ENCODE measurements at places on chromosomes 6 and 20.

DNA sequence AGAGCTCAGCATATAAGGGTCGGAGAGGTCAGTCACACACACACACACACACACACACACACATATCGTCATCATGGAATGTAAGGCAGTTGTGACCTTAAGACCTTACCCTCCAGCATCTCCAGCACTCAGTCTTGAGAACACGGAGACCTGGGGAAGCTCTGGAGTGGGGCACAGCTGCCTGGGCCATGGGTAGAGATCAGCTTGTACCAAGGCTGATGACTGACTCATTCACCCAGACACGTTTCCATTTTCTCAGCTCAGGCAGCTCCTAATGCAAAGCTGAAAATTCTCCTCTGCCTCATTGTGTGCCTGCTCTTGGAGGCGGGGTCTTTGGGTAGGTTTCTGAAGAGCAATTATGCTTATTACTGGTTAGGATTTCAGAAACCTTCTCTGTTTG, 38.3 kb upstream of the PDYN start:
- DNase-seq: no peak

DNA sequence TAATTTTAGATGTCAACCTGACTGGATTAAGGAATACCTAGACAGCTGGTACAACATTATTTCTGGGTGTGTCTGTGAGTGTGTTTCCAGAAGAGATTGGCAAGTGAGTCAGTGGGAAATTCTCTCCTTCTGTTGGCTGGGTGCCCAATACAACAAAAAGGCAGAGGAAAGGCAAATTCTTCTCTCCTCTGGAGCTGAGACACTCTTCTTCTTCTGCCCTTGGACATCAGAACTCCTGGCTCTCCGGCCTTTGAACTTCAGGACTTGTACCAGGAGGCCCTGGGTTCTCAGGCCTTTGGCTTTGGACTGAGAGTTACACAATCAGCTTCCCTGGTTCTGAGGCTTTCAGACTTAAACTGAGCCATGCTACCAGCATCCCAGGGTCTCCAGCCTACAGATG, 7.8 kb upstream of the BTN3A1 start:
- DNase-seq: no peak

DNA sequence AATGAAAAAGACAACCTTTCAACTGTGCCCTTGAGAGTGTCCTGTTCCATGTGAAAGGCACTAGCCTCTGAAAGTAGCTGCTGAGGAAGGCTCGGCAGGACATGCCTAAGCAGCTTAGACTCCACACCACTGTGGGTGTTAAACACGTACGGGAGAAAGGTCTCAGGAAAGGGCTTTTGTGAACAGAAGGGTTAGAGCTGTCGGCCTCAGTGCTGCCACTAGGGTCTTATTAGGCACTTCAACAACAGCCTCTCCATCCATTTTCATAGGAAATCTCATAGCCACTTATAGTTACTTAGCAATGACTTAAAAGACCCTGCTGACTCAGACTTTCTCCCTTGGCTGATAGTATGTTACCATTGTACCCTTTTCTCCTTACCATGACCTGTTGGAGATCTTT, 662.8 kb downstream of the TBC1D32 start:
- DNase-seq: no peak

DNA sequence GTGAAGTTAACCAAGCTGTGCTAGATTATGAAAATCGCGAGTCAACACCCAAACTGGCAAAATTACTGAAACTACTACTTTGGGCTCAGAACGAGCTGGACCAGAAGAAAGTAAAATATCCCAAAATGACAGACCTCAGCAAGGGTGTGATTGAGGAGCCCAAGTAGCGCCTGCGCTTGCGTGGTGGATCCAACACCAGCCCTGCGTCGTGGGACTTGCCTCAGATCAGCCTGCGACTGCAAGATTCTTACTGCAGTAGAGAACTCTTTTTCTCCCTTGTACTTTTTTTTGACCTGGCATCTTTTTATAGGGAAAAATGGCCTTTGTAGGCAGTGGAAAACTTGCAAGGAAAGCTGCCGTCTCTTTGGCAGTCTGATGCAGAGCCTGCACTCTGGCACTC, 6.8 kb downstream of the GID8 start:
- DNase-seq: no peak

GRCh38 chr6:105988812-105989577, 97.1 kb upstream of the PRDM1 start:
- no peak for DNase-seq

- DNase-seq: no peak
Measured at GRCh38 chr20:62596921-62597320, 45.4 kb upstream of the SLCO4A1 start.

- DNase-seq: no peak
Measured at GRCh38 chr6:138454981-138455706, 44.1 kb downstream of the NHSL1 start.

GRCh38 chr20:38181207-38181801, 16.2 kb upstream of the TGM2 start:
- DNase-seq: no peak

- no peak for DNase-seq
Measured at GRCh38 chr20:49938173-49939163, 2.3 kb downstream of the RNF114 start.

GRCh38 chr20:34754611-34755010, 50.5 kb downstream of the TP53INP2 start:
- no peak for DNase-seq

DNA sequence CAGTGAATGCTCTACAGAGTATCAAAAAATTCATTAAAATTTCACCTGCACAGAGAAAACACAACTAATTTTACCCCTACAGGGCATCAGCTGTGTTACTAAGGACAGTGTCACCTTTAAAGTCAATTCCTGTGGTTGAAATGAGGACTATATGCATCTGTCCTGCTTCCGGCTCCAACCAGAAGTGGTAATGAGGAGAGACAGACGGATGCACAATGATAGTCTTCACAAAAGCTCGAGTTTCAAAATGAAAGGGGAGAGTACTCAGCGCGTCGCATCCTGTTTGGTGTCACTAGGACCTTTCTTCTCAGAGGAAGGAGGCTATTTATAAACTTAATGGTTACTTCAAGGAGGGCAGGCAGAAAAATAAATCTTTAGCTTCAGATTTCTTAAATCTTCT, 86.5 kb downstream of the LYRM4 start:
- DNase-seq: peak; percentile 73

GRCh38 chr6:24358219-24358821, 461 bp upstream of the DCDC2 start:
- DNase-seq: no peak

DNA sequence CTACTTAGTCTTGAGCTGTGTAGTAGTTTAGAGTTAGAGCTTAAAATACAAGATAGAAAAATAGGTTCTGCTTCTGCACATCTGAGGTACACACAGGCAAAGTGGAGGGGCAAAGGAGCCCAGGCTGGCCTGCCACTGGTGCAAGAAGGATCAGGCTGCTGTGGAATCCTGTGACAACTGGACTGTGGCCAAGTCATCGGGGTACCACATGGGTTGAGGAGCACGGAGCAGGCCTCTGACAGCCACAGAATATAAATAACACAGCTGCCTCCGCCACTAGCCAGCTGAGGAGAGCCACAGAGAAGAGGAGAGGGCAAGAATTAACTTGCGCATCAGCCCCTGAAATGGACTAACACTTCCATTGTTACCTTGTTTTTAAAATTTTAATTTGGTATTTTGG, 206.0 kb upstream of the MARCKS start:
- DNase-seq: no peak

GRCh38 chr6:19472850-19473249, 364.3 kb upstream of the ID4 start:
- no peak for DNase-seq

DNA sequence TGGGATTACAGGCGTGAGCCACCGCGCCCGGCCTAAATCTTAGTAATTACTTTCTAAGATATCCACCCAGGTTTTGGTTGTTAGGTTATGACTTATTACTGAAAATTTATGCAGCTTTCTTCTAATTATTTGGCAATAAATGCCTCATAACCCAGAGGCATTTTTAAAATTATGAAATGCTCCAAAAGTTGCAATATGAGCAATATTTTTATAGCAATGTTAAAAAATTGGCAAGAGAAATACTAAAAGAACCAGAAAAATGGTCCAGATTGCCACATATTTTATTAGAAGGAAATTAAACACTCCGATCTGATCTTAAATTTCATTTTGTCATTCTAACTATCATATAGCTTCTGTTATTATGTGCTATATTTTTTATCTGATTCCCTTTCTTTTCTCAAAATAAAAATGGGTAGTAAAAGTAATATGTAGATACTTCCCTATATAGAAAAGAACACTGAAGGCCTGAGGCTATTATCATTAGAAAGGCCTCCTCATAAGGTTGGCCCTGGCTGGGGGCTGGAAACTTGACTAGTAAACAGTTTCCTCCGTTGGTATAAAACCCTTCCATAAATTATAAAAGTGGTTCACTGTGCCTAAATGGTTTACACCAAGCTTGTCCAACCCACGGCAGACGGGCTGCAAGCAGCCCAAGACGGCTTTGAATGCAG, 22.1 kb downstream of the BLOC1S5 start:
- DNase-seq: no peak

- DNase-seq: no peak
Measured at GRCh38 chr20:39983183-39983582, 705.9 kb downstream of the MAFB start.

GRCh38 chr6:6007366-6008088, 802 bp upstream of the NRN1 start:
- no peak for DNase-seq

GRCh38 chr6:3220366-3220765, 7.1 kb downstream of the TUBB2B start:
- no peak for DNase-seq

GRCh38 chr6:45983062-45983461, 32.6 kb downstream of the CLIC5 start:
- peak; percentile 45 for DNase-seq

DNA sequence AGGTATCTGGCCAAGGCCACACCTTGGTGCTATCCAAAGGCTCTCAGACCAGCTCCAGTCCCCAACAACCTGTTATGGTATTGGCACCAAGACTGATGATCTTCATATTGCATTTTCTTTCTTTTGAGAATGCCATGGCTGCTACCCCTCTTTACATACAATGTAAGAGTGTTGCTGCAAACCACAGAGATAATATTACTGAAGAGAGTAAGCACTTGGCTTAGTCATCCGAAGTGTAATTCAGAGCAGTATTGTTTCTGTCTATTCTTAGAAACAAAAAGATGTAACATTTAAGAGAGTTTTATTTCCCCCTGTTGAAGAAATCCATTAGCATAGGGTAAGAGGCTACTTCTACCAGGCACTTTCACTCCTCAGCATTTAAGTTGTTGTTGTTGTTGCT, 212.5 kb downstream of the C6orf118 start:
- DNase-seq: no peak

DNA sequence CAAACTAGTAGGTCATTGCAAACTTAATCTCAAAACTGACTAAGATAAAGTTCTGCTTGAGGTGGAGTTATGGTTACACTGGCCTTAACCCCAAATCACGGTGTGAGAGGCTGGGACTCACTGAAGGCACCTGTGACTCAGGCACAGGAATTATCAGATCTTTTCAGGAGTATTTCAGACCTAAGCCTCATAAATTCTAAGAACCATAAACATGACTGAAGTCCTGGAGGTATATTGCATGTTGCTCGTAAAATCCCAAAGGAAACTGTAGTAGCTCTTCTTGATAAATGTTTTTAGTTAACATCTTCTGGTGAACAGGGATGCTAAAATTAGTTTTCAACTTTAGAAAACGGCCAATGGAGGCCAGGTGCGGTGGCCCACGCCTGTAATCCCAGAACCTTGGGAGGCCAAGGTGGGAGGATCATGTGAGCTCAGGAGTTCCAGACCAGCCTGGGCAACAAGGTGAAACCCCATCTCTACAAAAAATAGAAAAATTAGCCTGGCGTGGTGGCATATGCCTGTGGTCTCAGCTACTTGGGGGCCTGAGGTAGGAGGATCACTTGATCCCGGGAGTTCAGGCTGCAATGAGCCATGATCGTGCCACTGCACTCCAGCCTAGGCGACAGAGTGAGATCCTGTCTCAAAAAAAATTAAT, 36.5 kb downstream of the DZANK1 start:
- no peak for DNase-seq

GRCh38 chr6:23483896-23484295, 642.1 kb upstream of the NRSN1 start:
- DNase-seq: no peak

- no peak for DNase-seq
Measured at GRCh38 chr20:25006431-25007167, 14.0 kb upstream of the APMAP start.

DNA sequence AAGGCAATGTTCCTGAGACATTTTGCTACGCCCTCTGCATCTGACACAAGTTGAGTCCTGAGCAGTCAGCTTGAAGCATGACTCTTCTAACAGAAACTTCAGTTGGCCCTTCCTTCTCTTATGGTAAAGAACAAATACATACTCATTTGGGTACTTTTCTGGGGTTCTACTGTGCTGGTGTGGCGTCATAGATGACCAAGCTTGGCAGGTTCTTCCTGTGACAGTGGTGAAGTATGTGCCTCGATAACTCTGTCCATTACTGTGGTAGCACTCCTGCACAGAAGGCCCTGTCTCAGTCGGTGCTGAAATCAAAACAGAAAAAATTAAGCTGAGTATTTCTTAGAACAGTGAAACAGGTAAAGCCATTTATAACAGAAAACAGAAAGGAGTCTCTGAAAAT, 152.5 kb downstream of the SLC22A3 start:
- DNase-seq: no peak

GRCh38 chr6:165662749-165663376, at the start of gene PDE10A:
Gene PDE10A (minus strand): TSS chr6:165663241. CDS start chr6:165662811, 430 bp downstream.
- peak; percentile 61 for DNase-seq

GRCh38 chr6:66897576-66897975, 1190.5 kb upstream of the EYS start:
- DNase-seq: no peak

GRCh38 chr6:151998784-151999183, 191.3 kb downstream of the ESR1 start:
- no peak for DNase-seq

GRCh38 chr20:5463007-5463686, 146.4 kb upstream of the PROKR2 start:
- DNase-seq: no peak

DNA sequence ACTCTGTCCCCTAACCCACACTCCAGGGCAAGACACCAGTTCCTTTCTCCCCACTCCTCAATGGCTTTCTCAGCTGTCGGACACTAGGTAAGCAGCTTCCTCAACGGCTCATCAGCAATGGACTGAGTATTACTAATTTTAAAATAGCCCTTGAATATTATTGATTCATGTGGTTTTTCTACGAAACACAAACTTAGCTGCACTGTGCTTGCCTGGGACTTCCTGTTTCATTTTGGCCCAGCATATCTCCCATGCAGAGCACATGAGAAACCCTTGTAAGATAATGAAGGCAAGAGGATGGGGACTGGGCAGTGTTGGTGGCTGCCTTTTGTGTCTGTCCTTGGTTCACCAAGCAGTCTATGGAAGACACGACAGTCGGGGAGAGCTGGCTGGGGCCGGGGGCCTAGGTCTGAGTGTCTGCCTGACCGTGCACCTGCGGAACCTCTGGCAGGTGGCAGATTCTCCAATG, 48.9 kb downstream of the RNASET2 start:
- DNase-seq: no peak

- no peak for DNase-seq
Measured at GRCh38 chr6:119533603-119534279, 184.2 kb upstream of the MAN1A1 start.

GRCh38 chr20:539191-539590, 4.4 kb downstream of the CSNK2A1 start:
- DNase-seq: no peak

All from renal pelvis (tissue), 12 donors.